ENCODE measurements at places on chromosomes 3 and 15.

DNA sequence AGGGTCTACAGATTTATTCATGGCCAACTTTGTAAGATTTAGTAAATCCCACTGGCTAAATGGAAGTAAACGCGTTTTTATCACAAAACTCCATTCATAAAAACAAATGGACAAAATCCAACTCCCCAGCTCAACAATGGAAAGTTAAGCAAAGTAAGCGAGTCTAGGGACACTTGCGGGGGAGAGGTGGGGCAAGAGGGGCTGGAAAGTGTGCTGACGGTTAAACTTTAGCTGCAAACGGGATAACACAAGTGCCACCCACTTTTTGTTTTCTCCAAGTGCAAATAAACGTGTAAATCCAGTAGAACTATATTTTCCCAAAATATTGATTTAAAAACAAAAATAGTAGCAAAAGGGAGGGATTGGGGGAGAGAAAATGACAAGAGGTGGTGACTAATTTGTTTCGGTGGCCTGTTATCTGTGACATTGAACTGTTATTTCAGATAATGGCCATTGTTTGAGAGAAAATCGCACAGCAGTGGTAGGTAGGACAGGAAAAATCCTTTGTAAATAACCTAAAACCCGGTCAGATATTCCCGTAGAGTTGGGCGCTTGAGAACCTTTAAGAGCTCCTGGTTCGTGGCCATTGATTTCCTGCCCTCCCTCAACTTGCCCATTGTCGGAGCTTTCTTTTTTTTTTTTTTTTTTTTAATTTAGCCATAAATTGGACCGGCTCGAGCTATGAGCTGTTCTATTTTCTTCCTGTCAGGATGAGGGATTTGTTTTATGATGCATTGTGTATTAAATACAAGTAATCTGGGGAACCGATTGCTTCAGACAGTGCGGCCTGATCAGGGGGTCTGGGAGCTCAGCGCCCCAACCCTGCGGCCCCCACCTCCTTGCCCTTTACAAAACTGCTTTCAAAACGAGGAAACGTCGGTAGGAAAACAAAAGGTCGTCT lies 514.8 kb downstream of the MECOM start:
- DNase-seq = no peak

DNA sequence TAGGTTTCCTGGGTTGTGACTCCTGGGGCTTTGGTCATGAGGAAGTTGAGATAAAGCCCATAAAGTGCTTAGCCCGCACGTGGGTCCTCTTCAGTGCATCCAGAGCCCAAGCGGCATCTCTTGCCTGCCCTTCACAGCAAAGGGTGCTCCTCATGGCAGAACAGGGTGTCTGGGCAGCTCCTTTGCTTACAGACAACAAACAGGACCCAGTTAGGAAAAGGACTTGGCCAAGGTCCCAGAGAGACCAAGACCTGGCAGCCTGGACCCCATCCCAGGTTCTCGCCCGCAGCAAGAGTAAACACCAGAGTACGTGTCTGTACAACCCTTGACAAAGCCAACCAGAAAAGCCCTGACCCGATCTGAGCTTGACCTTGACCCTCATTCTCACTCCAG lies 27.0 kb downstream of the ALS2CL start:
- DNase-seq = no peak

DNA sequence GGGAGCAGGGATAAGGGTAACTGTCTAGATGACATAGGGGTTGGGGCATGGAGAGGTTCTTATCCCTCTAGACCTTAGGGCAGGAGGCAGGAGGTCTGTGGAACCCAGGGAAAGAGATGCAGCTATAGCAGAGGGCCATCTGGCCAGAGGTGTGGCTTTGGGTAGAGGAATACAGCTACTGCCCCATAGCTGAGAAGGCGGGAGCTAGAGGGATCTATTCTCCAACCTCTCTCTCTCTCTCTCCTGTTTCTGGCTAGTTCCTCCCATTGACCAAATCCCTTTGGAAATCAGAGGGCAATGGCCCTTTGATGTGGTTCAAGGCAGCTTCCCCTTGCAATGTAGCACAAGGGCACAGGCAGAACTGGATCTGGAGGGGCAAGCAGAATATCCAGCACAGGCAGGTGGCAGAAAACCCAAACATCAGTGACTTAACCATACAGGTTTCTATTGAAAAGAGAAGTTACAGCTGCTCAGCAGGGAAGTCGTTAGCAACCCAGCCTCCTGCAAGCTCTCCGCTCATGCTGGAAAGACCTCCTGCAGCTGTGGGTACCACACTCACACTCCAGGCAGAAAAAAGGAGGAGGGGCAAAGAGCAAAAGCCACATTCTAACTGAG lies 22.3 kb upstream of the LMOD3 start:
- no peak for DNase-seq

DNA sequence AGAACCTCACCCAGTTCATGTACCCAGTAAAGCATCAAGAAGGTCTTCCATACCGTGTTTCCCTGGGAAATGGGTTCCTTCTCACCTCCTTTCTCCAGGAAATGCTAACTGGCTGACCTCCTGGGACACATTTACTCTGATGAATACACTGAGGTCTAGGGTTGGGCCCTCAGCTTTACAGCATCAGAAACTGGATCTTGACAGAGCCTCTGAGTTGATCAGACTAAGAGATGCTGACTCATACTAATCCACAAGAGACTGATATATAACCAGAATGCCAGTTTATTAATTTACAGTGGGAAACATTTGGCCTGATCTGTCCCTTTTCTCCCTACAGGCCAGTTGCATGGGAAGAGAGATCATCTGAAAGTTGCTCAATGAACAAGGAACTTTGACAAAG lies 55.8 kb downstream of the GTF2E1 start:
- DNase-seq = no peak

DNA sequence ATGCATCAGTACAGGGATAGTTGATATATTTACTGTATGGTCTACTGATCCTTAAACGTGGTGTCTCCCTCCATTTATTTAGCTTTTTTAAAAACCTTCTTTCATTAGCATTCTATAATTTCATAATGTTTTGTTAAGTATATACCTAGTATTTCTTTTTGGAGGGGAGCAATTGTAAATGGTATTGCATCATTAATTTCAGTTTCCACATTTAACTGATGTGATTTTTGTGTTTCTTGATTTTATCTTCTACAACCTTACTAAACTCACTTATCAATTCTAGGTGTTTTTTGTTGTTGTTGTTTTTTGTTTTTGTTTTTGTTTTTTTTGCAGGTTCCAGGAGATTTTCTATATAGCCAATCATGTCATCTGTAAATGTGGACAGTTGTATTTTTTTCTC lies 18.4 kb downstream of the GOLGA6L1 start:
- DNase-seq = no peak

DNA sequence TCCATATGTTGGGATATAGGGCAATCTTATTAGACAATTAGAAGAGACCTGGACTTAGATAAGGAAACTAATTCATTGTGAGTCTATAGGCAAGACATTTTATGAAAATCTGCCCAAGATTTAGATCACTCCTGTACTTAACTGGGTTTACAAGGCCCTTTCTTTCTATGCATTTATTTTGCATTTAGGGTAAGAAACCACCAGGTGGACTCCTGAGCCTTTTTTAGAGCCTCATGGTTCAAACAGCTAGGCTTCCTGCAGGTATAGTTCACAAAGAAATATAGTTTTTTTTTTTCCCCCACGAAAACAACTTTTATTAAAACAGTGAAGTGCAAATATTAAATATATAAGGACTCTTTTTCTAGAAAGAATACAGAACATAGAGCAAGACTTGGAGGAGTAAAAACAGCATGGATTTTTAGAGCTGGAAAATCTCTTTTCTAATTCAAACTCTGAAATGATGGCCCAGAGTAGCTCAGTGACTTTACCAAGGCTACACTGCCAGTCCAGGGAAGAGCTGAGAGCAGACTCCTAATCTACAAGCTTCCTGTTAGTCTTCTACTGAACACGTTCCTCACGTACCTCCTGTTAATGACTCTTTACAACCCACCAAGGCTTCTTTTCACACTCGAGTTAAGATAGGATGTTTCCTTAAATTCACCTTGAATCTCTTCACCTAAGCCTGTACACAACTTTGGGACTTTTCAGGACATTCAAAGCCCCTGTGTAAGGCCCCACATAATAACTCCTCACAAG lies 400.9 kb upstream of the ATP11B start:
- no peak for DNase-seq

GRCh38 chr15:25327686-25328085 lies 111.1 kb downstream of the UBE3A start:
- DNase-seq = no peak

GRCh38 chr3:185210621-185211142 lies 43.2 kb downstream of the EHHADH start:
- DNase-seq = no peak

GRCh38 chr15:75836959-75837334 lies 6.3 kb upstream of the UBE2Q2 start:
- no peak for DNase-seq

GRCh38 chr3:109171479-109171878 lies 35.0 kb downstream of the C3orf85 start:
- no peak for DNase-seq

DNA sequence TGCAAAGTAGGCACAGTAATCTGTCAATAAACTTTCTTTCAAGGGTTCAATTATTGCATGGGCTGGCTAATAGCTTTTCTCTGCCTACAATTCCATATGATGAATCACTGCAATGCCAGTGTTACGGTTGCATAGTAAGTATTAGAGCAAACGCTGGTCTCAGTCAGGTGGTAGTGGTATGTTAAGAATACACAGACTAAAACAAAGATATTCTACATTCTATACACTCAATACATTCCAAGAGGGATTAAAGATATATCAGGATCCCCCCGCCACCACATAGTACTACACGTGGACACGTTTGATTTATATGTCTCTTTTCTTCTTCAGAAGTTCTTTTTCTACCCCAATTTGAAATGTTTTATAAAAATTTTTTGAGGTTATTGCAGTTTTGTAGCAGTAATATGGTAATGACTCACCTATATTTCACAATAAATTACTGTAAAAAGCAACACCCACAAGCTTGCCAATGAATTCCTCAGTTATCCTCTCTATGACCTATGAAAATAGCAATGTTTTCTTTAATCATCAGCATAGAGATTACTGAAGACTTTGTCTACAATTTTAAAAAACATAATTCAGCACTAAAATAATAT lies 68.2 kb downstream of the CD200R1L start:
- no peak for DNase-seq

- no peak for DNase-seq
Observed at GRCh38 chr3:30632065-30632464, 25.7 kb downstream of the TGFBR2 start.

DNA sequence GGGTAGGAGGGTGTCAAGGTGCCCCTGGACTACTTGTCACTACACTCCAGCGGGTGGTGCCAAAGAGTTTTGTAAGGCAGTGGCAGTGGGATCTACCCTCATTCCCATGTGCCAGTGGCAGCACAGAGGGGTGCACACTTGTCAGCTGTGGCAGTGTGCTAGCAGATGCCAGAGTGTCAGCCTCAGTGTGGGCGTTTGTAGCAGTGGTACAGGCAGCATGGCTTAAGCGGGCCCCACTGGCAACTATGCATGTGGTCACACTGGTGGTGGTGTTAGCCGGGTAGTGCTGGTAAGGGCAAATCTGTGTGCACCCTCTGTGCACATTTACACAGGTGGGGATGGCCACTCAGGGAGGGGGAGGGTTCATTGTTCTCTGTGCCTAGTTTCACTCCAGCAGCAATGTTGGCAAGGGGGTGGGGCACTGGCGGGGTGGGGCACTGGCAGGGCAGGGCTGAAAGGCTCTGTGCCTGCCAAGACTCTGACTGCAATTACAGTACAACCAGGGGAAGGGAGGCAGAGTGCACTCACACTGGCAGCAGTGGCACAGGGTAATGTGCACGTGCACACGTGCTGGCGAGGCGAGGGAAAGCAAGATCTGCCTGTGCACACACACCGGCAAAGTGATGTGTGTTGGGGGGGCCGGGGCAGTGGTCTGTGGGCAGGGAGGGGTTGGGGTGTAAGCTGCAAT lies 31.8 kb downstream of the MYO9A start:
- DNase-seq = no peak

- no peak for DNase-seq
Observed at GRCh38 chr3:43236008-43236407, 50.3 kb upstream of the SNRK start.

GRCh38 chr15:81633889-81634288 lies 259.9 kb upstream of the TMC3 start:
- no peak for DNase-seq

DNA sequence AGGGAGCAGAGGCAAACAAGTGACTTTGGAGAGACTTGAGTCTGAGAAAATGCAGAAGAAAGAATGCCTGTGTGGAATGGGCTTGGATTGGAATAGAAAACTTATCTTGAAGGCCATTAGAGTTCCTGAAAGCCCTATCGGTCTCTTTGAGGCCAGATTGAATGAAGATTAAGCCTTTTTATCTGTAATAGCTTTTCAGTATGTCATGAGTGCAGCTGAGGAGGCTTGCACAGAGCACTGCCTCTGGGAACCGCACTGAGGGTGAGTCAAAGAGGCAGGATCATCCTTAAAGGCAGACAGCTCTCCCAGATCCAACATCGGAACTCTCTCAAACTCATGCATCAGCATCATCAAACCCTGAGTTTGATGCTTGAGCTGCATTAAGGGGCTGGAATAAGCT lies 515.2 kb downstream of the NTRK3 start:
- DNase-seq = no peak

GRCh38 chr3:100500320-100500880 lies 8.0 kb downstream of the TMEM45A start:
- peak; percentile 40 for DNase-seq

GRCh38 chr15:38638126-38638525 lies 73.5 kb upstream of the RASGRP1 start:
- DNase-seq = no peak

- DNase-seq = no peak
Observed at GRCh38 chr3:32821686-32822296, 4.0 kb downstream of the TRIM71 start.

- no peak for DNase-seq
Observed at GRCh38 chr15:60235951-60236710, 161.7 kb downstream of the ANXA2 start.

GRCh38 chr3:59286791-59287531 lies 237.1 kb upstream of the CFAP20DC start:
- DNase-seq = no peak

- DNase-seq = no peak
Observed at GRCh38 chr15:25543196-25543595, 104.4 kb upstream of the UBE3A start.

DNA sequence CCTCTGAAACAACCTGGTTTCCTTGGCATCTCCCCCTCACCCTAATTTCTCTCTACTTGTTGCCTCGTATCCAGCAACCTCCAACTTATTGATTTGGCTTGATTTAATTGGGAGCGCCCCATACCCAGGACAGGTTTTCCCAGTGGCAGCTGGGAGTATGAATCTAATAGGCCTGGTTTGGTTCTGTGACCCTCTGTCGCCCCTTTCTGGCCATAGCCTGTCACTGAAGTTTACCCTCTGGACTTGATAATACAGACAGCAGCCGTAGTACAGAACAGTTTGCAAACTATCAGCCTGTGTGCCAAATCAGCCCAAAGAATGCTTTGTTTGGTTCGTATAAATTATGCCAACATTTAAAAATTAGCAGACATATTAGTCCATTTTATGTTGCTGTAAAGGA lies 525.1 kb upstream of the GOLIM4 start:
- DNase-seq = peak; percentile 68

Measured in HEK293T (cell line).